ENCODE measurements at places on chromosomes 12 and 14. TPM values are rescaled to one million over a fixed set of nuclear protein-coding genes. Genes with fewer than 3 reads are reported as not detected.

DNA sequence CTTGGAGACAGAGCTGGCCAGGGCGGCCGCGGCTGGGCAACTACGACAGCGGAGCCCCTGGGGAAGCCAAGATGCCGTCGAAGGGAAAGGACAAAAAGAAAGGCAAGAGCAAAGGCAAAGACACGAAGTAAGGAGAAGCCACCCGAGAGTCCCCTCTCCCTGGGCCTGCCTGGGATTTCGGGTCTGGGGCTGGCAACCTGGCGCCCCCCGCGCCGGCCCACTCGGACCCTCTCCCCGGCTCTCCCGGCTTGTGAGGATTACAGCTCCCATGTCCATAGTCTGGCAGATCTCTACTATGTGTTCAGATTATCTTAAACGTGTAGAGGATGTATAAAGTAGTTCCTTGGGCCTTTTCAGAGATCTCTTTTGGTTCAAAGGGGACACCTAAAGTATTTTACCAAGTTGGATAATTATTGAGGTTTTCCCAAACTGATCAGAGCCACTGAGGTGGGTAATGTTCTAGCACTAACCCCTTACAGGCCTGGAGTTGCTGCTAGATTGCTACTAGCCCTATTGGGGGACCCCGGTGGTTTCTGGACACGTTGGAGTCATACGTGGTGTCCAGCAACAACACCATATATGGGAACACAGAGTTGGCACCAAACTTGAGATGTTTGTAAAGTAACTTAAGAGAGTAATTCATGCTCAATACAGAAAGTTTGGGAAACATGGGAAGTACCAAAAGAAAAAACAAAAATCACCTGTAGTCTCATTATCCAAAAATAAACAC is 424 bp downstream of the BBOF1 start:
- peak; percentile 74 for DNase-seq

DNA sequence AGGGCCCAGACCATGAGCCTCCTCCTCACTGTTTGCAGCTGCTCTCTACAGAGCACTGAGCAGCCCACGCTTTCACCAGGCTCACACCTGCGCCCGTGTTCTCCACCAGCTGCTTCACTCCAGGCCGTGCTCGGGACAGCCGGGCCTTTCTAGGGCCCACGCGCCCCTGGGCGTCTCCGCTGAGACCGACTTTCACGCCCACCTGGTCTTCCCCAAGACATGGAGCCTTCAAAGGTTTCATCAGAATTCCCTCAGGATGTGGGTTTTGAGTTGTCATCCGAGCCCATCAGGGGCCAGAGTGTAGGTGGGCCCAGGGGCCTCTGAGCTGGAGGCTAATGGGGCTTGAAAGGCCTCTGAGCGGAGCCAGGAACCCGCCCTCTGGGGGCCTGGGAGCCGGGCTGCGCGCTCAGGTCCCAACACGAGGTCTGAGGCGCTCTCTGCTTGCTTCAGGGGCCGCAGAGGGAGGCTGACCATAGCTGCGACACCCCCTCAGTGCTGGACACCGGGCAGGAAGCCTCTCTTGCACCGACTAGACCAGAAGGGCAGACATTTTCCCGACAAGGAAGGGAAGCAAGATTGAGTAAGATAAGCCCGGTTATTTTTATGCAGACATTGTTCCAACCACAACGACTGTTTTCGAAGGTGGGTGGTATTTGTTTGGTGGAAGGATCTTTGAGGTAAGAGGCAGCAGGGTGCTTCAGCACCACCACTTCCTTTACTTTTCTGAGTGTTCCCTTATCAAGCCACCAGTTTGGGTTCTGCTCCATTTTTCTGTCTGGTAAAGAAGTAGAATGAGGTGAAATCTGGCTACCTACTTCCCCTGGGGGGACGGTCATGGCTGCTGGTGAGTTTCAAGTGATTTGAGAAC is 125.0 kb upstream of the FUT8 start:
- DNase-seq: no peak

GRCh38 chr14:75236467-75236866 is 42.2 kb upstream of the FOS start:
- DNase-seq: no peak

GRCh38 chr14:105135700-105136395 is 32.7 kb downstream of the JAG2 start:
- DNase-seq: no peak

DNA sequence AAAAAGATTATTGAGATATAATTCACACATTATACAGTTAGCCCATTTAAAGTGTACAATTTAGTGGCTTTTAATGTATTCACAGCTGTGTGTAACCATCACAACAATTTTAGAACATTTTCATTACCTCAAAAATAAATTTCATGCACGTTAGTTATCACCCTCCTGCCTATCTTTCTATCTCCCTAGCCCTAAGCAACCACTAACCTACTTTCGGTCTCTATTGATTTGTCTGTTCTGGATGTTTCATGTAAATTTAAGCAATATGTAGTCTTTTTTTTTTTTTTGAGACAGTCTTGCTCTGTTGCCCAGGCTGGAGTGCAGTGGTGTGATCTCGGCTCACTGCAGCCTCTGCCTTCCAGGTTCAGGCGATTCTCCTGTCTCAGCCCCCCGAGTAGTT is 439.4 kb downstream of the PCNX1 start:
- no peak for DNase-seq

DNA sequence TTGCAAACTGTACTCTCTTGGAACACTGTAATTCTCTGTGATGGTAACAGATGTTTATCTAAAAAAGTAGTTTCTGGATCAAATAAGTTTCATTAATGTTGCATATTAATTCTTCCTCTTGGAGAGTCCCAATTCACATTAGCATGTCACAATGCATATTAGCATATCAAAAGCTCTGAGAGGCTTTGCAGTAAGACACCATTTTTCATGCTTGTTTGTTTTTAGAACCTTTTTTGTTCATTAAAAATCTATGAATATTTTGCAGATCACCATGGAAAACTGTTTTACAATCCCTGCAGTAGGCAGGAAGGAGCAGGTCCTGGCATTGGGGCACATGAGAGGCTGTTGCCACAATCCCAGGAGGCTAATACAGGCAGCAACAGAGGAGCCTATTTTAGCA is 180.7 kb downstream of the KCNH5 start:
- no peak for DNase-seq

GRCh38 chr12:126607867-126608266 is 1542.6 kb downstream of the AACS start:
- peak; percentile 52 for DNase-seq

- no peak for DNase-seq
Observed at GRCh38 chr12:46901464-46902205, 75.8 kb upstream of the SLC38A4 start.

GRCh38 chr14:80206351-80207080 is 4.8 kb downstream of the DIO2 start:
- DNase-seq: no peak

- DNase-seq: peak; percentile 90
Observed at GRCh38 chr12:52243856-52244614, 11.0 kb downstream of the KRT7 start.

- DNase-seq: no peak
Observed at GRCh38 chr14:22919601-22919921, 612 bp upstream of the RBM23 start.

Gene PZP
- total RNA-seq: not detected

Gene KLRC1
- total RNA-seq: not detected

Gene SAMD15
- 1.3 TPM for total RNA-seq

Gene MYF6
- total RNA-seq: not detected

Gene TMEM106C
- total RNA-seq: 60.2 TPM

Gene KLRG1
- total RNA-seq: 0.43 TPM
